ENCODE measurements at places on chromosomes 16 and 17.

DNA sequence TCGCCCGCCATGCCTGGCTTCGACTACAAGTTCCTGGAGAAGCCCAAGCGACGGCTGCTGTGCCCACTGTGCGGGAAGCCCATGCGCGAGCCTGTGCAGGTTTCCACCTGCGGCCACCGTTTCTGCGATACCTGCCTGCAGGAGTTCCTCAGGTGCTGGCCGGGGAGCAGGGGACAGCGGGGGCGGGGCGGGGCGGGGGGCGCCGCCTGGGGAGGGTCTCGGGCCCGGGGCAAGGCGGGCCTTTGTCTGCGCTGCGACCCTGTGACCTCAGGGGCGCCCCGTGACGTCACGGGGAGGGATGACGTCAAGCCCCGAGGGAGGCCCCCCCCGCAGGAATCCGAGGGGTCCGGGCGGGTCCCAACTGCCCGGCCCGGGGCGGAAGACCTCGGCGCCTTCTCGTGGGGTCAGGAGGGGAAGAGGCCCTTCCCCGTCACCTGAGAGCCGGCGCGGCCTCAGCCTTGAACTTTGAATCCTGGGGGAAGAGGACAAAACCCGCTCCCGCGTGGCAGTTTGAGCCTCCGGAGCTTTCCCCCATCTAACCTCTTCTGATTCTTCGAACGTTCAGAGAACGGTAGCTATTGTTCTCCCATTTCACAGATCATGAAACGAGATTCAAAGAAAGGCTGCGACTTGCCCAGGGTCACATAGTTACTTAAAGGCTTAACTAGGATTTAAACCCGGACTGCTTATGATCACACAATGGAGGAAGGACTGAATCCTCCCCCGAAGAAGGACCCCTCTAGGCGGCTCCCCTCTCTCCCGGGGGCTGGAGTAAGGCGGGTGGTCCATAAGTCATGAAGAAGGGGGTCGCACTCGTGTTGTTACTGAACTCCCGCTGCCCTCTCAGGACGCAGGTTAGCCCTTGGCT, 527 bp downstream of the TRAF4 start:
- DNase-seq, result peak; percentile 67

DNA sequence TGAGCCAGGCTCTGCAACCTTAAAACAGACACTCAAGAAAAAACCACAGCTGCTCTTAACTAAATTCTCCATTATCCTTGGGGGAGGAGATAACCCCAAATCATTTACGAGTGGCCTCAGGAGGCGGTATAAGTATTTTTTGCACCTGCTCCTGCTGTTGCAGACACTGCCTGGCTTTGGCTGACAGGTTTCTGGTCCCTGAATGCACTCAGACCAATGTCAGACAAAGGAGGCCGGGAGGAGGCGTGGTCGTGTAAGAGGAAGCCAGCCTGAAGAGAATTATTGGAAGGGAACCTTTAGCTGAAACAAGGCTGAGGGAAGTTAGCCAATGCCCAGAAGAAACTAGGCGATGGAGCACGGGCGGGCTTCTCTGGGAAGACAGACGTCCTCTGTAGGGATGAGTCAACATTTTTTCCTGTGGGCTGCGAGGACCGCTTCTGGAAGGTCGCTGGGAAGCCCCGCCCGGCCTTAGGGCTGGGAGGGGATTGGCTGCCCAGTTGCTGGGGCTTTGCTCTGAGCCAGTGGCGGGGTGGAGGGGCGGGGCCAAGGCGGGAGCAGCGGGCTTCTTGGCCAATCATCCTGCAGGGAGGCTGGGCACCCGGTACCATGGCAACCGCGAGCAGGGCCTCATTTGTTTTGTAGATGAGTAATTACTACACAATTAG, 82.3 kb downstream of the CCDC182 start:
- peak; percentile 99 for DNase-seq

DNA sequence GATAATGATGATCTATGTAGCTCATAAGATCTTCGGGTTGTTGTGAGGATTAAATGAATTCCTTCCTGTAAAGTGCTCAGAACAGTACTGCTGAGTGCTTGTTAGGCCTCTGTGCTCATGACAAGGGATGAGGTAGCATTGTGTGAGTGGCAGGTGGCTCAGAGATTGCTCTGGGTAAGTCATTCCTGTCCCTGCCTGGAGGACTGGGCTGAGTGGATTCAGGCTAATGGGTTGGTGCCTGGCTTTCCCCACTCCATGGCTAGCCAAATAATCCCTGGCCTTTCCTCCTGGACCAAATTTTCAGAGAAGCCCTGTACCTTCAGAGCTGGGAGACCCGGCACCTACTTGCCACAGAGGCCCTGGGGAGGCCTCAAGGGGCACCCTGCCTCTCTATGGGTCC, 1.3 kb upstream of the CCDC92B start:
- no peak for DNase-seq

GRCh38 chr16:9002042-9002441, 38.3 kb upstream of the USP7 start:
- DNase-seq, result no peak

DNA sequence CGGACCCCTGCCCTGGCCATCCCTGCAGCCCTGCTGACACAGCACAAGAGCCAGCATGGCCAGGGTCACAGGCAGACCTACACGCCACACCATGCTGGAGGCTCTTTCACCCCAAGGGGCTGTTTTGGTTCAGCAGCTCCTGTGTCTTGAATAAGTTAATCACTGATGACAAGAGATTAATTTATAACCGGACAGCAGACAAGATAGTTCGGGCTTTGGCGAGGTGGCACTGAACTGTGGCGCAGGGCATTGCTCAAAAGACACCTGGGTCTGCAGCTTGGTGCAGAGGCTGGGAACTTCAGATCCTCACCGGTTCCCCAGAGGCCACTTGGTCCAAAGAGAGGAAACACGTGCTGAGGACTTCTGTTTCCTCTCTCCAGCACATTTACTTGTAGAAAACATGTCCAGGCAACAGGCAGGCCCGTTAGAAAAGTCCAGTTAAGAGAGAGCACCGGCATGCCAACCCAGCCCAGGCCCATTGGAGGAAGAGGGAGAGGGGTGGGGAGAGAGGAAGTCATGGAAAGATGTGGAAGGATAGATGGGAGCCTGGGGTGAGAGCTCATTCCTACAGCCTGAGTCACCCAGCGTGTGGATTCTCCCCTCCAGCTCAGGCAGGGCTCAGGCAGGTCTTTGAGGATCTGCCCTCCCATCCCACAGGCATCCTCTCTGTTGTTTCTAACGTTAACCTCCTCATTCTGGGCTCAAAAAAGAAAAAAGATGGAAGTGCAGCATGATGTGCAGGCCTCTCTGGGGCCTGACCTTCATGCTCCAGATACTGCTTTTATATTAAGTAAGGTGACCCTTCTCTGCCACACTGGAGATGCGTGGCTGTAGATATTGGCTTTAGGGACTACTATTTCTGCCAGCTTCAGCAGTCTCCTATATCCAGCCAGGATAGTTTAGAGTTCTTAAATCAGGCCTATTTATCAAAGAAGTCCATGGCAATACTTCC, 80.0 kb upstream of the HNF1B start:
- DNase-seq, result no peak

DNA sequence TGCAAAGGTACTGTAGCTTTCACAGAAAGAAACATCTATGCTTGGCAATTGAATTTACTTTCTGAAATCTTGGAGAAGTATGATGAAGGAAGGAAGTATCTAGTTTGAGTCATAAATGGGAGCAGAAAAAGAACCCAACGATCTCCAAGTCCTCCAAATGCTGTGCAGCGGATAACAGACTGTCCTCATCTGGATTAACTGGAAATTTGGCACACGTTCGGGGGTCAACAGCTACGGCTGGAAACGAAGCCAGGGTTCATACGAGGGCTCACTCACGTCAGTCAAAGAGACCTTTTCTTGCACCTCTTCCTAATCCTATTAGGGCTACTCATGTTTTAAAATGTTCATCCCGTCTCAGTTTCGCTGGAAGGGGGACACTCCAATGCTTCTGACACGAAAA, 152.0 kb downstream of the ZFHX3 start:
- no peak for DNase-seq
